ENCODE measurements at places on chromosomes 16 and 17.
A peak's percentile ranks its signal among the peaks of the same experiment; 100 is the strongest.

- no peaks in the 10 kb centered on the region for H3K36me3 ChIP-seq
- peaks cover 36% of the 10 kb centered on the region for H3K4me1 ChIP-seq
- peak; percentile 69 for DNase-seq
- no peak overlapping the region for H3K27ac ChIP-seq
- H3K27me3 ChIP-seq = no peaks in the 10 kb centered on the region
These were observed 4.7 kb downstream of the ITGAE start for GRCh38 chr17:3796110-3796821.

GRCh38 chr17:360092-360750, 7.6 kb upstream of the RPH3AL start:
- no peak overlapping the region for H3K4me3 ChIP-seq
- no peak overlapping the region for H3K27ac ChIP-seq
- no peaks in the 10 kb centered on the region for H3K4me1 ChIP-seq
- no peak for DNase-seq

DNA sequence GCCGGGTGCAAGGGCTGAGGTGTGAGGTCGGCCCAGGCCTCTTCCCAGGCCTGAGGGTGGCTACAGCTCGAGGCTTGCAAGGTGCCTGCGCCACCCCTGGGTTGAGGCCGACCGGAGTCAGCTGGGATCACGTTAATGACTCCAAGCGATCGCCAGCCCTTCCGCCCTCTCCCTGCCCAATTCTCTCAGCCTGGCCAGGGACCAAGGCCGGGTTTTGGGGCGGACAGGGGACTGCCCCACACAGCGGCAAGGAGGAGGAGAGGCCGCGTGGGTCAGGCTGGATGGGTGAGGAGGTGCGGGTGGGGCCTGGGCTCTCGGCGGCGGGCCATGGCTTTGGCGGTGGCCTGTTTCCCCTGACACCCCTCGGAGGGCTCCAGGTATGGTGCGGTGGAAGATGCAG, 3.2 kb upstream of the WDR24 start:
- peaks cover 43% of the 10 kb centered on the region for H3K27me3 ChIP-seq
- DNase-seq = no peak
- H3K27ac ChIP-seq = no peak overlapping the region
- no peaks in the 10 kb centered on the region for H3K36me3 ChIP-seq
- H3K4me1 ChIP-seq = peaks cover 6% of the 10 kb centered on the region

DNA sequence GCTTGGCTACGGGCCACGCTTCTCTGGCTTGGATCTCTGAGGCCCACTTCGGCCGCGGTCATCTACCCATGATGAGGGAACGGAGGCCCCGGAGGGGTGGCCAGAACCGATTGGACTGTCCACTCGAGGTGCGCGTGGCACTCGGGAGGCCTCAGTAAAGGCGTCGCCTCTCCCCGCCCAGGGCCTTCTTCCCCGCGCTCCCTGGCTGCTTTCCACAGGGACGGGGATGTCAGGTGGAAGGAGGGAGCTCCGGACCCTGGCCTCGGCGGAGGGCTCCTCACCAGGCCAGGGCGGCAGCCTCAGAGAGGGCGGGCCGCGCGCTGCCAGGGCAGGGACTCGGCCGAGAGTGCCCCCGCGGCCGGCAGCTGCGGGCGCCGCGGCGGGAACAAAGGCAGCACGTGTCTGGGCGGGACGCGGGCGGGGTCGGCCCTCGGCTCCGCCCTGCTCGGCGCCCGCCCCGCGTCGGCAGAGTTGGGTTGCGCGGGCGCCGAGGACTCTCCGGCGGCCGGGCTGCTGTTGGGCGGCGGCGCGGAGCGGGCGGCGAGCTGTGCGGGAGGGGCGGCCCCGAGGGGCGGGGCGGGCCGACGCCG, 587 bp upstream of the CDK5R1 start:
- peaks cover 17% of the 10 kb centered on the region for H3K36me3 ChIP-seq
- peak overlapping the region; percentile 42 for H3K27ac ChIP-seq

DNA sequence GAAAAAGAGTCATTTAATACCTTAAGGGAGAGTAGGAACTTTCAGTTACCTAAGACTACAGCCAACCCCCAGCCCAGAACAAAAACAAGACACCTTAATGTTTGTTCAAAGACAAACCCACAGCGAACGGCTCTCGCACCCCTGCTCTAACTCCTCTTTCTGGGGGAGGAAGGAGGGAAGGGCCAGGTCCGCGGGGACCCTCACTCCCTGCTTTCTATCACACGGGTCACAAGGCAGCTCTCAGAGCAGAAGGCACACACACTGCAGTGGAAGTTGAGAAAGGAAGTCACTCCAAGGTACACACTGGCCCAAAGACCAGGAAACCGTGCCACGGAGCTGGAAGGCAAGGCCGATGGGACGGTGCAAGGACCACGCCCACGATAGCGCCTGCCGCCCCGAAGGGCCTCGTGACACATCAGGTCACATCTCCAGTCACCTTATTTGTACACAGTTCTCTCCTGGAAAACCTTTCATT, 10.0 kb downstream of the LITAFD start:
- H3K27ac ChIP-seq = no peak overlapping the region
- peaks cover 12% of the 10 kb centered on the region for H3K4me1 ChIP-seq
- no peaks in the 10 kb centered on the region for H3K27me3 ChIP-seq
- DNase-seq = peak; percentile 50
- H3K4me3 ChIP-seq = no peak overlapping the region

DNA sequence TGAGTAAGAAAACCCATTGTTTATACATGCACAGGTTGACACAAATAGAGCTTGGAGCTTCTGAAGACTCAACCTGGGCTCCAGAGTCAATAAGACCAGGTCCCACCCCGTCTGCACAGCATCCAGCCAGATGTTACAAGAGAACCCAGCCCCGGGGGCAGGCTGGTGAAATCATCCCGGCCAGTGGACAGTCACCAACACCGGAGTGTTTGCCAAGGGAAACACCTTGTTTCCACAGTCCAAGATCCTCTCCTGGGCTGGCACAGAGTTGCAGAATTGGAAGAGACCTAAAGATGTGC, 90.3 kb downstream of the RAB11FIP4 start:
- no peak overlapping the region for H3K4me3 ChIP-seq
- DNase-seq = peak; percentile 47
- no peaks in the 10 kb centered on the region for H3K36me3 ChIP-seq
- H3K27ac ChIP-seq = no peak overlapping the region
- H3K4me1 ChIP-seq = no peaks in the 10 kb centered on the region
- peaks cover 67% of the 10 kb centered on the region for H3K27me3 ChIP-seq

DNA sequence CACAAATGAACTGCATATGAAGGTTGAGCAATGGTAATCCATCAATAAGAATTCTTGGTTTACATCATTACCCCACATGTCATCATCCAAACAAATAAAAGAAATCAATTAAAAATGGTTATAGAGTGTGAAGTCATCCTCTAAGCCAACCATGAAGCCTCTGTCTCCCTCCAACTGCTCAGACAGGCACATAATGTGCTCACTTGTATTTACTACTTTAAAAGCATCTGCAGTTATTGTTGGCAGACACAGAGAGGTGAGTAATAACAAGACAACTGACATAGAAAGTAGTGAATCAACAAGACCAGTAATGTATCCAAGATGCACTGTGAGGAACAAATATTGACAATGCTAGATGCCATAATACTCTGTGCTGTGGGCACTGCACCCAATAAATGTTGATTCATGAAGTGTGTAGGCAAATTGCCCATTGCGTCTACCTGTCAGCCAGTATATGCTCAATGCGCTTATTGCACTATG, 20.0 kb downstream of the ADAMTS18 start:
- no peaks in the 10 kb centered on the region for H3K4me1 ChIP-seq
- no peak overlapping the region for H3K4me3 ChIP-seq
- H3K36me3 ChIP-seq = no peaks in the 10 kb centered on the region
- no peaks in the 10 kb centered on the region for H3K27me3 ChIP-seq

Measured in osteoblast (primary cell).